Astrocyte of the hippocampus (primary cell): ENCODE measurements at places on chromosomes 7 and 10.

- no peak for DNase-seq
These were observed 285.0 kb downstream of the PHTF2 start for GRCh38 chr7:78083476-78084120.

- DNase-seq, result no peak
These were observed 117.7 kb upstream of the TNRC18 start for GRCh38 chr7:5541087-5541992.

GRCh38 chr10:64731016-64731415, 1209.8 kb downstream of the REEP3 start:
- DNase-seq, result no peak

DNA sequence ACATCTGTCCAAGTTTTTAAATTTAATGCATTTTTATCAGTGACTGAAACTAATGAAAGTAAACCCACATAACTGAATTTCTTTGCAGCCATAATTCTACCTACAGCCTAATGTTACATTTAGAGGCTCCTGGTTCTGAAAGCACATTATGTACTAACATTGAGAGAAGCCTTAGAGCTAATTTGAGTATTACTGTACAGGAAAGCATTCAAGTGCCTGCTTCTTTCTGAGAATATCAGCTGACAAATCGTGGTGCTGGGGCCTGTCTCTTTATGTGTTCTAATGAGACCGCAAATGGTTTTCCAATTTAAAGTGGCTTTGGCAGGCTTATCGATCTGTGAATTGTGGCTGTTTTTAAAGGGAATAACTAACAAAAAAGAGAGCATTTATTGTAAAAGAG, 32.3 kb upstream of the DGKB start:
- peak; percentile 2 for DNase-seq

DNA sequence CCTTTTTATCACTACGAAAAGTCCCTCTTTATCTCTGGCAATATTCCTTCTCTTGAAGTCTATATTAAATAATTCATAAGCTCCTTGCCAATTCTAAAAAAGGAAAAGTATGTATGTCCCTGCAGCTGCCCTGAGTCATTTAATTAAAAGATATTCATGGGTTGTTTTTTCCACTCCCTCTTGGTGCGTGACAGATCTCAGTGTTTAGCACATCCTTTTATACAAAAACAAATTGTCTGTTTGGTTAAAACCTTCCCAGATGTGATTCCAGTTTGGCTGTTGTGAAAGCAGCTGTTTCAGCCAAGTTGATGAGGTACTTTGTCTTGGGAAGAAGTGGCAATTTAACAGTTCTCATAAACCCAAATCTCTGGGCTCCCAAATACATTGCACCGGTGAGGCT, 33.8 kb upstream of the PRLHR start:
- no peak for DNase-seq

DNA sequence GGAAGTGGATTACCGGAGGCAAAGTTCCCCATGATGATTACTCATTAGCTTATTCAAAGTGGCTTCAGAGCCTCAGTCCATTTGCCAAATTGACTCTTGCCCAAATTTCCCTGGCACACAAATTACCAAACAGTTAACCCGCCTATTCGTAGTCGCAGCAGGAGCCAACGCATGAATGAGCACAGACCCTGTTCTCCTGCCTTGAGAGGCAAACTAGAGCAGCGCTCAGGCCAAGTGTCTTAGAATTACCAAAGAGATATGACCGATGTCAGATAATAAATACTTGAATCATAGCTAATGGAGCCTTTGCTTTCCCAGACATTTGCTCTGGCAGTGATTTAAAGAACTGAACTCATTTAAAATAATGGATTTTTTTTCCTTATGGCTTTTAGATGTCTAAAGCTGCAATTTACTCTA, 64.9 kb downstream of the CTTNBP2 start:
- DNase-seq, result peak; percentile 89

- DNase-seq, result no peak
These were observed 122.4 kb downstream of the SLC16A9 start for GRCh38 chr10:59587083-59587755.

DNA sequence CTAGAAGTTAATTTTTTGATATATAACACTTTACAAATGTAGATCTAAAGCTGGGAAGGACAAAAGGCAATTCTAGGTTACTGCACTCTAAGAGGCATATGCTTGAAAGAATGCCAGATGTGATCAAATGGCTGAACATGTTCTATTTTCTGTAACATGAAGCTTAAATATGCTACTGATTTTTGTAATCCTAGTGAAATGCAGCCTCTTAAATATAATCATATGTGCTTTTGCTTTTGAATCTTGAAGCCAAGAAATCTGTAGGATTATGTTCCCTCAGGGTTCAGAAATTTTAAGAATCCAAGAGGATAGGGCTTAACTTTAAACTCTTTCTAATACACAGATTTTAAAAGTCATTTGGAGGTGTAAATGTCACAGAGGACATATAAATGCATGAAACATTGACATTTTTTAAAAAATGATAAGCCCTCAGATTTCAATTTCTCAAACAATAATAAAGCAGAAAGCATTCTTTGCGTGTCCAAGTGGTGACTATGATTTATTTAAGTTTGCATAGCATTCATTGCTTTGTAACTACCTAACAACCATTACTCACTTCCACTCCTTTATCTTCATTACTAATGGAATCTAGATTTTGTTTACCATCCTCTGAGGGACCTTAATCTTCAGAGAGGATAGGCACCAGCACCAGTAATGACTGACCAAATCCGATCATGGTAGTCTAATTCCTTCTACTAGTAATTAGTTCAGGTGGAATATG, 170.4 kb downstream of the MAGI2 start:
- DNase-seq, result peak; percentile 53

DNA sequence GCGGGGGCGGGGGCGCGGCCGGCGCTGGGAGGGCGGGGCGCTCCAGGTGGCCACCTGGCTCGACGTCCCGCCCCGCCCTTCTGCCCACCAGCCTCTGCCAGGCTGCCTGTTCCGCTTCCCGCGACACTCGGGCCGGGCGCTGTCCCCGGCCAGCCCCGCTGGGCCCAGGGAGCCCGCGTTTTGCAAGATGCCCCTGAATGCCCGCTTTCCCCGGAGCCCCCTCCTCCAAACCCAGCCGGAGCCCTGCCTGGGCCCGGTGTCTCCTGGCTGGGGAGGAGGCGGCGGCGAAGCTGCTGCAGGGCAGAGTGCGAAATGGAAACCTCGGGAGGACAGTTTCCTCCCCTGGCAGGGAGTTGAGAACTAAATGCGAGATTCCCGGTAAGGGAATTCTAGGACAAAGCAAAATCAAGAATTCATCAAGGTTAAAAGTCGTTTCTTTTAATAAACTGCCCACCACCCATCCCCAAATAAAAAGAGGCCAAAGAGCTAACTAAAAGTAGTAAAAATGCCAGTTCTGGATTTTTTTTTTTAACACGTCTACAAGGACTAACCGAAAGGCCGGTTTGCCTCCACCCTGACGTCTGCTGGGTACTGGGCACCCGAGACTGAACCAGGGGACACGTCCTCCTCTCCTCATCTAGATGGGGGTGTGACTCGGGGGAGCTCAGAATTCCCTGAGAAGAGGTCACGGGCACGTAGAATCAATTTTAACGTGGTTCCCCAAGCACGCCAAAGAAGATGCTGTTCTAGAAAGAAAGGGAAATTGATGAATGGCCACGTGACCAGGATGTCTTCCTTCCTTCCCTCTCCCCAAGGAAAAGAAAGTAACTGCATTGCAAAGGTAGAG, 200.4 kb upstream of the NFE2L3 start:
- DNase-seq, result peak; percentile 33

- no peak for DNase-seq
These were observed 101.7 kb upstream of the SFMBT2 start for GRCh38 chr10:7512487-7512886.

- no peak for DNase-seq
These were observed 85.4 kb downstream of the KCNMA1 start for GRCh38 chr10:77552252-77552651.

DNA sequence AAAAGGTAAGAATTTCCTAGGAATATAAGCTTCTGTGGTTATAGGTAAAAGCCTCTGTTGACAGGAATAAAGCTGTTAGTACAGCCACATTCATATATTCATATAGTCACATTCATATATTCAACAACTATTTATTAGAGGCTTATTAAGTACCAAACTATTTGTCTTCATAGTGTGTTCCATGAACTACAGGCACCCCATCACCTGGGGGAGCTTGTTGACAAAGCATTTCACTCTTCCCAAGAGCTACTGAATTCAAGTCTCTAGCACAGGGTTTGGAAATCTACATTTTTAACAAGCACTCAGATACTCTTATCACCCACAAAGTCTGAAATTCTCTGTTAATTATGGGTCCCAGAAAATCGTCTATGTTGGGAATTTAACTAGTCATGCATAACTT, 110.6 kb downstream of the RNLS start:
- DNase-seq, result no peak

DNA sequence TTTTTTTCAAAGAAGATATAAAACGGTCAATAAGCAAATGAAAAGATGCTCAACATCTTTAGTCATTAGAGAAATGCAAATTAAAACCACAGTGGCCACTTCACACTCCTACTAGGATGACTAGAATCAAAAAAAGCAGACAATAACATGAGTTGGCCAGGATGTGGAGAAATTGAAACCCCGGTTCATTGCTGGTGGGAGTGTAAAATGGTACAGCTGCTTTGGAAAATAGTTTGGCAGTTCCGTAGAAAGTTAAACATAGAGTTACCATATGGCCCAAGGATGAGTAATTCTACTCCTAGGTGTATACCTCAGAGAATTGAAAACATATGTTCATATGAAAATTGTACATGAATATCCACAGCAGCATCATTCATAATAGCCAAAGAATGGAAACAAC, 573.3 kb downstream of the GALNT17 start:
- DNase-seq, result peak; percentile 40

- DNase-seq, result peak; percentile 77
These were observed 37.7 kb upstream of the SMARCD3 start for GRCh38 chr7:151286148-151286547.

- peak; percentile 63 for DNase-seq
These were observed 64.9 kb upstream of the FAM204A start for GRCh38 chr10:118407026-118407425.

GRCh38 chr7:51213618-51214017, 103.0 kb downstream of the COBL start:
- DNase-seq, result no peak

DNA sequence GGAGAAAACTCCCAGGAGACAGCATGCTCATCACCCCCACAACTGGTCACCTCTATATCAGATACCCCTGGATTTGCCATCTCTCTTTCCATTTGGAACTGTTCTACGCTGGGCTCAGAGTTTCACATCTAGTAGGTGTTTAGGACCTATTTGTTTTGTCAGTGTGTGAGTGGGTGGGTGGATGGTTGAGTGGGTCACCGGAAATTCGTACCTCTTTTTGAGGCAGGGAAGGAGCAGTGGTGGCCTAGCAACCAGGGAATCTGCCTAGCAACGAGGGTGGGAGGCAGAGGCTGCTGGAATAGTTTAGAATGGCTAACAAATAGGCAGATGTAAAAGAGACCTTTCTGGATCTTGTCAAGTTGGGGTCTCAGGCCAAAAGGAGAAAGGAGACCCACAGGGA, 23.2 kb upstream of the SLF2 start:
- no peak for DNase-seq

- no peak for DNase-seq
These were observed 114.4 kb downstream of the MICU1 start for GRCh38 chr10:72511459-72511858.

DNA sequence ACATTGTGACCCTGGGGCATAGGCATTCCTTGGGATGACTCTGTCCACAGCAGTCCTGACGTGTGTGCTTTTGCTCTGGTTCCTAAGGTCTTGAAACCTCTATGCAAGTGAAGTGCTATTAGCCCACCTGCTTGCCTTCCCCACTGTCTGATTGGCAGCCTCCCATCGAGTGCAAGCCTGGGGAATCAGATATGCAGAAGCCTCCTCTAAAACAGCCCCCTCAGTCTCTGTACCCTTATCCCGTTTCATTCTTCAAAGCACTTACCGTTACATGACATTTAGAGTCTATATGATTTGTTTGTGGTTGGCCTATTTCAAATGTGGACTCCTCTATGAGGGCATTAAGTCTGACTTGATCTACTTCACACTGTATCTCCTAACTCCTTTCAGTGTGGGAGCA, 4.3 kb downstream of the KIAA1217 start:
- DNase-seq, result no peak

DNA sequence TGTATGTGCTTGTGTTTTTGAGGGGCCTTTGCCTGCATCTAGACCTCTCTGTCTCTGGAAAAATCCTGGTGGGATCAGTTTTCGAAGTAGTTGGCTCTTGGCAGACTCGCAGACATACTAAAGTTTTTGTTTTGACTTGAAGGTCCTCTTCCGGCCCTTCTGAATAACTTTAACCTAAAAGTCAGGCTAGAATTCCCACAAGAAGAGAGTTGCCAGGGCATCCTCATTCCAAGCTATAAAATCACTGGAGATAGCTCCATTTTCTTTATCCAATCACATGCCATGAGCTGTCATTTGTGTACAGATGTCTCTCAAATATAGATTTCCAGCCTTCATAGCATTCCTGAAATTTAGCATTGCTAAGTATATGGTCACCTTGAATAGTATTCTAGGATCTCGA, 967.8 kb downstream of the LRMDA start:
- no peak for DNase-seq

GRCh38 chr7:34277803-34278199, 372.5 kb downstream of the BMPER start:
- no peak for DNase-seq

GRCh38 chr10:102644066-102644645, at the start of gene TRIM8:
Gene TRIM8 (plus strand): TSS chr10:102644479. CDS start chr10:102644618, 139 bp downstream.
- peak; percentile 77 for DNase-seq

GRCh38 chr10:24261627-24262026, 52.7 kb downstream of the KIAA1217 start:
- DNase-seq, result no peak

- DNase-seq, result peak; percentile 58
These were observed 828.8 kb upstream of the MBL2 start for GRCh38 chr10:53601260-53601875.

- peak; percentile 75 for DNase-seq
These were observed 151.5 kb upstream of the FAM3C start for GRCh38 chr7:121547544-121548092.

DNA sequence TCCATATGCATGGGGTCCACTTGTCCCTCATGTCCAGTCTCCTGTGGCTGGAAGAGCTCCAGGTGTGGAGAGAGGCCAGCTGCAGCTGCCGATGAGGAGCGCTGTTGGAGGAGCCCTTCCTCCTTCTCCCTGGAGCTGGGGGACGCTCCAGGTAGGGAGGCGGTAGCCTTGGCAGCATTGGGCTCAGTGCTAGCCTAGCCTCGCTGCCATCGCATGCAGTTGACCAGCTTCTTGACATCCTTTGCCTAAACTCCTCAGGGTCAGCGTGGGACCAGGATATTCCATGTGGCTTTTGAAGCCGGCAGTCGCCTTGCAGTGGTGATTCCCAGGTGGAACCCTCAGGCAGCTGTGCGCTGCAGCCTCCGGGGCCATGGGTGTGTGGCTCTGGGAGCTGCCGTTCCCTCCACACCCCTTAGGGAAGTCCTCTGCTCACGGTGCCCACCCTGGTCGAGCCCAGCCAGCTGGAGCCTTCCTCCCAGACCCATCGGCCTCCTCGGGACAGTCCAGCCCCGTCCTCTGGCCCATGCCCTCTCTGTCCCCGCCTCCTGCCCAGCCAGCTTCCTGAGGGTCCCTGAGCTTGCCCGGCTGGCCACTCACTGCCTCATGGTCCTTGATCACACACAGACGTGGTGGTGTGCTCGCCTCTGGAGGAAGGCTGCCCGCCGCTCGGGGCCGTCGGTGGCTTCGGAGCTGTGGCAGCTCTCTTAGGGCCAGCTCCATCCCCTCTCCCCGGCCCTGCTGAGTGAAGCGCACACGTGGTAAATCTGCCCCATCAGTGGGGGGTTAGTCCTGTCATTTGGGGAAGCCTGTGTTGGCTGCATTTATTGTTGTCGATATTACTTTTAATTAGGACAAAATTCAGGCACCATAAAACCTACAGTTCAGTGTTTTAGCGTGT, 21.2 kb downstream of the INPP5A start:
- DNase-seq, result no peak
